ENCODE measurements at places on chromosomes 5 and 9.

DNA sequence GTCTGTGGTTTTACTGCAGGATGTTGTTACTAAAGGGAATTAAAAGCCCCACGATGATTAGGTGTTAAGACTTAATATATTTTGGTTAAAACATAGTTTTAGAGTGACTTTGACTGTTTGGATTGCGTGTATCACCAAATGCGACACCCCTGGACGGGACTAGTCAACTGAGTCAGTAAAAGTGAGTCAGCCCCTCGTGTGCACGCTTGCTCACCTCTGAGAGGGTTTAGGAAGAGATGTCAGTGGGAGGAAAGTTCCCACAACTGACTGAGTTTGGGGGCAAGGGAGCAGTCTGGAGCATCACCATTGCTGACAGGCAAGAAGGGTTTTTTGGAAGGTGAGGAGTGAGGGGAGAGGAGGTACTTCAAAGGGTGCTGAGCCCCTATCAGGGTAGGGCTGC lies 14.4 kb upstream of the DMRT3 start:
- DNase-seq = no peak

DNA sequence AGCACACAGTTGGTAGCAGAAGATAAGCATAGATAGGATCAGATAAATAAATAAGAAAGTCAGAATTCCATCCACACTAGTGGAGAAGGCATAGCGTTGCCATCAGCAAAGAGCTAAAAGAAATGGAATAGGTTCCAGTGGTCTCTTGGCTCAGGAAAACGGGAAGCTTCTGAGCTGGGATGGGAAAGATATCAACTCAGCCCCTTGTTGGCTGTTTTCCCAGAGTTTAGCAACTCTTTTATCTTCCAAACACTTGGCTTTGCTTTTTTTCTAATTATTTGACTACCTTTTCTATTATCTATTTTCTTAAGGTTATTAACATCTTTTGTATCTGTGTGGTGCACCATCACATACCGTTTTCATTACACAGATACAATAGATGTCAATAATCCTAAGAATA lies 445.7 kb upstream of the TRPC7 start:
- DNase-seq = no peak

- DNase-seq = no peak
Measured at GRCh38 chr5:95163079-95163478, 121.8 kb downstream of the MCTP1 start.

DNA sequence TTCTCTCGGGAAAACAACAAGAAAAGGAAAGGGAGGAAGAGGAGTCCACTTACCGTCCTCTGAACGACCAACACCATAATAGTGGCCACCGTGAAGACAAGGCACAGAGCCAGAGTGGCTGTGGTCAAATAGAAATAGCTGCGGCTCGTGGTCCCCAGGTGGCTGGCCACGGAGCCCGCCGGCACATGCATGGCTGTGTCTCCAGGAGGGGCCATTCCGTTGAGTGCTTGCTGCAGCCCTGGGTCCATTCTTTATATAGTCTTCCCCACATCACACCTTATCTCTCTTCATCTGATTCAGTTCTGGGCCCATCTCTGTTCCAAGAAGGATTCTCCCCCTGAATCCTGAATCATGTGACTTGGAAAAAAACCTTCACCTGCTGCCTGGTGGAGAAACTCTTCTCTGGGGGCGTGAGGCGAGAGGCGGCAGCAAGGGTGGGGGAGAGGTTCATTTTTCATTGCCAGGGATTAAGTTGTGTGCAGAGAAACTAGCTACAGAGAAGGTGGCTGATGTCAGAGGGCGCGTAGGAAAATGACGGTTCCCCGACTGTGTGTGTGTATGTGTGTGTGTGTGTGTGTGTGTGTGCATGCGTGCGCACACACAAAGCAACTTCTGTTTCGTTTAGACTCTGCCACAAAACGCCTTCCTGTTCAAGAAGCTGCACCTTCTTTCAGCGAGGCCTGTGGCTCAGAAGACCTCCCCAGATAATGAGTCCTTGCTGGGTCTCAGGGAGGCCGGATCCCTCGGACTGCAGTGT lies at the start of gene TNFSF8:
Gene TNFSF8 (minus strand): TSS at position 536 of the 757 bp plus-strand sequence. CDS start 288 bp downstream, at position 248.
- DNase-seq = no peak

DNA sequence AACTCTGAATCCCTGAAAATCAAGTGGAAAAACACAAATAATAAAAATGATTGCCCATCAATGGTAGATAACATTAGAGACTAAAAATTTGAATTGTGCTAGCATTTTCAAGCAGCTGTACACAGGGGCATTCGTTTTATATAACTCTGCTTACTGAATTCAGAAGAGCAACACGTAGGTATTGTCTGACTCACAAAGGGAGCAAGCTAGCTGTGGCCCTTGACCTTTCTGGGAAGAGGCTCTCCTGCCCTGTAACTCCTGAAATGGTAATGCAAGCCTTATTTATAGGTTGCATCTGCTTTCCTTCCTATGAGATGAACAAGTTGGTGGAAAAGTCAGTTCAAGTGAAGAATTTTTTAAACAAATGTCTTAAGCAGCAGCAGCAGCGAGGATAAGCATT lies 218.7 kb upstream of the EFNA5 start:
- no peak for DNase-seq

DNA sequence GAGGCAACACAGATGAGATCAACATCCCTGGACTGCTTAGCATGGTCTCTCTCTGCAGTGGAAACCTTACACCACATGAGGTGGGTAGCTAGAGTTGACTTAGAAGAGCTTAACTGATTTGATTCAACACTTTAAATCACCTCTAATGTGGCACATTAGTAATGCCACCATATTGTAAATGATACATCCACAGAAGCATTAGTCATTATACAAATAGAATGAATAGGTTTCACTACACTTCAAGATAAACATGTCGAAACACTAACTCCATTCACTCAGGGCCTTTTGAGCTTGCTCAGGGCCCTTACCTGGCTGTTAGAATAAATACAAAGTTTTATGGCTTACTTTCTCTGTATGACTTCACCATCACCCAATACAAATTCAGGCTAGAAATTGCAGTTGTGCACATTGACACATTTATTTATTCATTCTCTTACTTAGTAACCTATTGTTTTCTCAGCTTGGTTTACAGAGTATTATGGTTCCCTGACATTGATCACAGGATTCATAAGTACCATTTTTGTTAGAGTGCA lies 9.3 kb upstream of the SMAD5 start:
- no peak for DNase-seq

DNA sequence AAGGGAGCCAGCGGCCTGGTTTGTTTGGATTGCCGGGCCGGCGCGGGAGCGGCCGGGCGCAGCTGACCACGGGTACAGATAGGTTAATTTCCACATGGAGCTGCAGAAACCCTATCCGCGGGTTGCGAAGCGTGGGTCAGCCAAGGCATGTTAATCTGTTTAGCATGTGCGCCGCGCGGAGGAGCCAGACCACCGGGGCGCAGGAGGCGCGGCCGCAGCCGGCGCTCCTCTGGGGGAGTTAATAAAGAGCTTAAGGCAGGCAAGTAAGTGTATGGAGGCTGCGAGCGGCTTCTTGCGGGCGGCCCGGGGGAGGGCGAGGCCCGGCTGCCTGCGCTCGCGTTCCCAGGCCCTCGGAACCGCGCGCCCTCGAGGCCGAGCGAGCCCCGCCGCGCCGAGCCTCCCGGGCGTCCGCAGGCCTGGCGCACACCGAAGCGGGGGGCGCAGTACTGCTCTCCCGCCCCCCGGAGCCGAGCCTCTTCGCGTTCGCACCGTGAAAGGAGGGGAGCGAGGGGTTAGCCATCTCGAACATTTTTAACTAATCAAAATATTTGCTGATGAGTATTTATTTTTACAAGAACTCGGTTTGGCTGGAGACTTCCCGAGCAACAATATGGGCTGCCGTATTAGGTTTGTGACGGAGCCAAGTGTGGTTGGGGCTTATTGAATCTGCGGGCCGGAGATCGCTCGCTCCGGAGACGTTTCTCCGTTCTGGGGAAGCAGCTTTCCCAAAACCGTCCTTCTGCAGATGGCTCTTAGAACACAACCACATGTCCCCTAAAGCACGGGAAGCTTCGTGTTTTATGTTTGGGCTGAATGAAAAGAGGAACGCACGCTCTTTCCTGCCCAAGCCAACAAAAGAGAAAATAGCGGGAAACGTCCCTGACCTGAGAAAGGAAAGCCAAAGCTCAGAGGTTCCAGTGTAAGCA lies 28.8 kb downstream of the FOXD1 start:
- DNase-seq = no peak

DNA sequence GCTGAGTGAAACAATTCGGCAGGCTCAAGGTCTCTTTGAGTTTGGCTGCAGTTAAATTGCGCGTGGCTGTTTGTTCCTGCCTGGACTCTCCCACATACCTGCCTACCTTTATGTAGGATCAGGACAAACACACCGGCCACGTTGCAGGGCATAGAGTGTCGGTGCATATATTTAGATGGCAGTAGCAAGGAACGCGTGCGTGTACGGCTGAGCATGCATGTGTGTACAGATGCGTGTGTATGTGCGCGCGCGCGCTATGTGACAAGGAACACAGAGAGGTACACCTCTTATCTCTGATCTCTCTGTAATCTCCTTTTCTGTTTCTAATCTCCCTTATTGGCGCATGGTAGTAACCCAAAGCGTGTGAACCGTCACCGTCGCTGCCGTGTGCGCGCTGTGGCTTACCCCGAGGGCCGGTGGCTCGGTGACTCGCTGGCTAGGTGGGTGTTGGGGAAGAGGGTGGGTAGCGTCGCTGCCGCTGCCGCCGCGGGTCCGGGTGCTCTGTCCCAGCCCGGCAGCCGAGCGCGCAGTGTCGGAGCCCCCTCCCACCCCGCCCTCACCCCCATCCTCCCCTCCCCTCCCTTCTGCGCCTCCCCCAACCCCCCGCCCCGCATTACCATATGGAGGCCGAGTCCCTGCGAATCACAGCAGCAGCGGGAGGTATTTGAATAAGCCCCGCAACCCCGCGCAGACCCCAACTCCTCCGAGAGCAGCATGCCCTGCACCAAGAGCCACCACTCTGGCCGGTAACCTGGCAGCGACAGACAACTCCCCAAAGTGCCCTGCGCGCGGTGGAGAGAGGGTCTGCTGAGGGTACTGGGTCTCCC lies 204.8 kb downstream of the MEF2C start:
- DNase-seq = no peak

DNA sequence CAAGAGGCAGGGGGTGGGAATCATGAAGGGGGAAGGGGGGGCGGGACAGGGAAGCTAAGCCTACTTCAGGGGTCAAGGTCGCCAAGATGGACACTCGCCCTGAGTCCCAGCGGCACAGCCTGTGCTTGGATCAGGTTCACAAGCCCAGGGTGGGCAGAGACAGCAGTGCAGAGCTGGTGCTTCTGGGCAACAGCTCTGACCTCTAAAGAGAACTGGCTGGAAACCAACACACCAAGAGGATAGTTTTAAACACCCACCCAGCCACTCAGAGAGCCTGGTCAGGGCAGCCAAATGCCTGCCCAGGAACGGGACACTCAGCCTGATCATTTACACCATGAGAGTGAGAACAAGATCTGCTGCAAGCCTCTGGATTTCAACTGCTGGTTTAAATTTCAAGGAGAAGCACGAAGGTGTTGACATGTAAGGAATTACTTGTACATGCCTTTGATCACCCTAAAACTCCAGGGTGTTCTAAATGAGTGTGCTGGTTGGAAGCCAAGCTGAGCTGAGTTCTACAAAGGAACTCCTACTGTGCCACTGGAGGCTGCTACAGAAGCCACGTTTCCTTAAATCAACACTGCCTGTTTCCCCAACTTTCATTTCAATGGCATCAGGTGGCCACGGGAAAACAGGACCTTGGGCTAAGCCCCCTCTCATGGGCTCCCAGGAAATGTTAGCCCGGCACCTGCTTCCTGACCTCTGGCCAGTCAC lies 91.5 kb downstream of the TTLL11 start:
- no peak for DNase-seq

DNA sequence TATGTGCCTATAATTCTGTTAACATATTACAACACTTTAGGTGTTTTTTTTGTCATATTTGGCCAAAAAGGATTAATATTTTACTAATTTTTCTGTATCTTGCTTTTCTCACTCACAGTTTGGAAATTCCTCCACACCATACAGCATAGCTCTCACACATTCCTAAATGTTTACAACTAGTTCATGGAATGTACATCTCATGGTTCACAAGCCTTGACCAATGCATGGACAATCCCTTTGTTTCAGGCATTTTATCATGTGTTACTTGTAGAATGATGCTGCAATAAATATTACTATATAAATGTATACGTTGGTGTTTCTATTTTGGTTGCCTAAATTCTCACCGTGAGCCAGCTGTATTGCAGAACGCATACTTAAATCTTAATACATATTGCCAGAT lies 80.5 kb upstream of the SPATA31C2 start:
- DNase-seq = no peak

- DNase-seq = no peak
Measured at GRCh38 chr5:118616281-118616680, 372.1 kb downstream of the DTWD2 start.

DNA sequence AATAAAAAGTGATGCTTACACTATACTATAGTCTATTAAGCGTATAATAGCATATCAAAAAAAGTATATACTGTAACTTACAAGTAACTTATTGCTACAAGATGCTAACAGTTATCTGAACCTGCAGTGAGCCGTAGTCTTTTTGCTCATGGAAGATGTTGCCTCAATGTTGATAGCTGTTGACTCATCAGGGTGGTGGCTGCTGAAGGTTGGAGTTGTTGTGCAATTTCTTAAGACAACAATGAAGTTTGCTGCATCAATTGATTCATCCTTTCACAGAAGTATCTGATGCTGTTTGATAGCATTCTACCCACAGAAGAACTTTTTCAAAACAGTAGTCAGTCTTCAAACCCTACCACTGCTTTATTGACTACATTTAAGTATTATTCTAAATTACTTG lies 7.8 kb upstream of the C9orf40 start:
- peak; percentile 73 for DNase-seq

DNA sequence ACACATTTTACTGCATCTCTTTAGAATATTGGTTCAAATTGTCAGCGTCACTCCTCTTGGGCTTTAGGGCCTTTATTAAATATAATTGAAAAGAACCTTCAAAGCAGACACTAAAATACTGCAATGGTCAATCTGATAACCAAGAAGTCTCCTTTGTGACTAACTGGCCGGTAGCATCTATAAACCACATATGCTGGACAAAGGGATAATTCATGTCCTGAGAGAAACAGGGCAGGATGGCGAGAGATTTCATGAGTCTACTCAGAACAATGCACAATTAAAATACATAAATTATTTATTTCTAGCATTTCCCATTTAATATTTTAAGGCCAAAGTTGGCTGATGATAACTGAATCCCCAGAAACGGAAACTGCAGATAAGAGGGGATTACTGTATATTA lies 1083.4 kb upstream of the CDH18 start:
- no peak for DNase-seq

- DNase-seq = no peak
Measured at GRCh38 chr5:125786021-125786420, 637.2 kb upstream of the GRAMD2B start.

DNA sequence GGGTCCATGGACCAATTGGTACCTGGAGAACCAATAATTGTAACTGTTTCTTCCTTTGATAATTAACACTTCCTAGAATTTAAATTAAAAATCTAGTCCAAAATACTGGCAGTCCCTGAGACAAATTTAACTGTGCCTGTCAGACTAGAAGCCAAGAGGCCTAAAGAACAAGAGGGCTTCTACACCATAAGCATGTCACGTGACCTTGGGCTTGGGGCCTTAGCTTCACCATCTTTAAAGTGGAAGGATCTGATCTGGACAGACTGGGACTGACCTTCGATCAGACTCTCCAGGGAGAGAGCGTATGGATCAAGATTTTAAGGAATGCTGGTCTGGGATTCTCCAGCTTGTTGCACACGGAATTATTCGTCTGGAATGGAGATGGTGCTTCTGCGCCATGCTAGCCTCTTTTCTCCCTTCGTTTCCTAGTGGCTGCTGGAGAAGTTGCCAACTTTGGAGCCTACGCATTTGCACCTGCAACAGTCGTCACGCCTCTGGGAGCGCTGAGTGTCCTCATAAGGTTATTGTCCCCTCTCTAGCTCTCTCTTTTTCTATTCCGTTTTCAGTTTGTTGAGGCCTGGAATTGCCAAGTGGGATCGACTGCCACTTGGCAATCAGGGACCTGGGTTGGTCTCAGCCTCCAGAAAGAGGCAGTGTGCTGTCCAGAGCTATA lies 8.4 kb downstream of the NIPAL4 start:
- DNase-seq = no peak
